Large intestine (tissue), 12 donors: ENCODE measurements at places on chromosomes 3 and 15.

- H3K27ac ChIP-seq = no peak overlapping the region
- no peak for DNase-seq
- no peaks in the 10 kb centered on the region for H3K36me3 ChIP-seq
- H3K27me3 ChIP-seq = no peaks in the 10 kb centered on the region
Observed at GRCh38 chr3:98565843-98566242, 27.6 kb downstream of the CPOX start.

- H3K4me1 ChIP-seq = no peaks in the 10 kb centered on the region
- H3K36me3 ChIP-seq = no peaks in the 10 kb centered on the region
- no peak for DNase-seq
- no peak overlapping the region for H3K27ac ChIP-seq
Observed at GRCh38 chr3:44120721-44121582, 120.7 kb upstream of the TOPAZ1 start.

- H3K4me3 ChIP-seq = no peak overlapping the region
- H3K27ac ChIP-seq = no peak overlapping the region
- DNase-seq = no peak
- no peaks in the 10 kb centered on the region for H3K36me3 ChIP-seq
- no peaks in the 10 kb centered on the region for H3K4me1 ChIP-seq
- no peaks in the 10 kb centered on the region for H3K27me3 ChIP-seq
Observed at GRCh38 chr15:67305506-67305905, 50.9 kb downstream of the IQCH start.

- peaks cover 11% of the 10 kb centered on the region for H3K4me1 ChIP-seq
- peak overlapping the region; percentile 100 for H3K27ac ChIP-seq
- no peaks in the 10 kb centered on the region for H3K27me3 ChIP-seq
- peak overlapping the region; percentile 100 for H3K4me3 ChIP-seq
Observed at GRCh38 chr3:101676216-101676764, 642 bp downstream of the ZBTB11 start.

DNA sequence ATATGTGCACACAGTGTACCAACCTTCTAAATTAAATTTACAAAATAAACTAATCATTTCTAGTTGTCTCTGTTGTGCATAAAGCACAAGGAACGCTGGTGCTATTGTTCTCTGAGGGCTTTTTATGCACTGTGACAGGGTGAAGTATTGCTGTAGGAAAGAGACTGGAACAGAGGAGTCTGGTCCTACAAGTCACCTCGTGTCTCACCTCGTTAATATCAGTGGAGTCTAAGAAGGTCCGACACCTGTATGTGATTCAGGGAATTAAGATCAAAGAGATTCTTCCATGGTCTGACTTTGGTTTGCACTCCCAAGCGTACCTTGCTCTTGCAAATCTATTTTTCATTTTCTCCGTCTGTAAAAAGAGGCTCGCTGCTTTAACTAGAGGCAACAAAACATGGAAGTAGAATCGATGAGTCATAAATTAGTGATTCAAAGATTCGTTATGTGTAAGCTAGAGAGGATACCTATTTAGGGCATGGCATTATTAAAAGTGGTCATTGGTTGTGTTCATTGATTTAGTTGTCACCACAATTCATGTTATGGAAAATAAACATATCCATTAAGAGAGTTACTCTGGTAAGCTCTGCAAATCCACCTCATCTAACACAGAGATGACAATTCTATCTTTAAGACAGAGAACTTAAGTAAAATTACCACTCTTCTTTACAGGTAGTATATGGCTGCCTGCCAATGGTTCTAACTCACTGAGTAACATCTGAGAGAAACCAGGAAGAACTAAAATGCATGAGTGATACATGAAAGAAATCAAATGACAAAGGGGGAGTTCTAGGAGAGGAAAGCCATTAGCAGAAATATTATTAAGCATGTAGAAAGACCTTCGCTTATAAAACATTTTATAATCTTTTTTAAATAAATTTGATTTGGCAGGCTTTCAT is 219.4 kb upstream of the GBE1 start:
- H3K27me3 ChIP-seq = no peaks in the 10 kb centered on the region
- no peak overlapping the region for H3K27ac ChIP-seq
- no peaks in the 10 kb centered on the region for H3K4me1 ChIP-seq
- no peak overlapping the region for H3K4me3 ChIP-seq
- no peaks in the 10 kb centered on the region for H3K36me3 ChIP-seq

DNA sequence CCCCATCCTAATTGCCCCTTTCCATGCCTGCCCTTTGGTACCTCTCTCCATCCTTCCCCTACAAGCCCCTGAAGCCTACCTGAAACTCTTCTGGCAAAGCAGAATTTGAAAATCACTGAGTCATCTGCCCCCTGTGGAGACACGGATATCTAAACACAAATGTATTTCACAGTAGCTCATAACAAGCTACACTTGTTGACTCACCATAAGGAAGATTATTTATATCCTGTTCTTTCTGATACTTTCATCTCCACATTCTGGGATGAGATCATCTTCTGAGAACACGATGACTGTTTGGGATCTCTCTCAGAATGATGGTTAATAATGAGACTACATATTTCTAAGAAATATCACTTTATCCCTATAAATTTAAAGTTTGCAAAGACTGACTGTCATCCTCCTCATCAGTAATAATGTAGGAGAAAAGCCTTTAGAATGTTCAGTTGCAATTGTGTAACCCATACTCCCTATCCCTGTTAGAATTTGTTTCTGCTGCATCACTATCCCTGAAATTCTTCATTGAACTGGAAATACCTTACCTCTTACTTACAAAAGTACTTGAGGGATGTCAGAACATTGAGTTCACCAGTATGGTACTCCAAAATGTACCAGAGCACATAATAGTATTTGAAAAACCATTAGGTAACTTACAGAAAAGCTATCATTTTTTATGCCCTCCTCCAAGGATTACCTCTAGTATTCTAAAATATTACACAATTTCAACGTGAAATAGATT is 116.1 kb upstream of the IL12A start:
- no peaks in the 10 kb centered on the region for H3K27me3 ChIP-seq
- no peak overlapping the region for H3K4me3 ChIP-seq
- H3K27ac ChIP-seq = no peak overlapping the region
- H3K36me3 ChIP-seq = no peaks in the 10 kb centered on the region
- no peak for DNase-seq
- no peaks in the 10 kb centered on the region for H3K4me1 ChIP-seq

DNA sequence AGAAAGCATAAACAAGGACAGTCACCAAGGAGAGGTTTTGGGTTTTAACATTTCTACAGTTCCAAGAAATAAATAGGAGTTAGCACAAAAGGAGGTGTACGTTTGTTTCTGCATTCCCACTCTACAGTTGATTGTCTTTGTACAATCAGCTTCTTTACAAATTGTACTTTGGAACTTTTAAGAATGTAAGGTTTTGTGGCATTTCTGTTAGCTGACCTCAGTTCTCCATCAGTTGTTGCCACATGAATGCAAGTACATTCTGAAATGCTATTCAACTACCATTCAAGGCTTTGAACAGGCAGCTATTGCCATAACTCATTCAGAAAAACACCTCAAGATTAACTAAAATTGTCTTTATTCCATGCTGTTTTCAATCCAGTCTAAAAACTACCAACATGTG is 253.2 kb upstream of the UBE2E1 start:
- no peaks in the 10 kb centered on the region for H3K4me1 ChIP-seq
- no peak overlapping the region for H3K27ac ChIP-seq
- H3K4me3 ChIP-seq = no peak overlapping the region
- H3K27me3 ChIP-seq = no peaks in the 10 kb centered on the region
- no peaks in the 10 kb centered on the region for H3K36me3 ChIP-seq

DNA sequence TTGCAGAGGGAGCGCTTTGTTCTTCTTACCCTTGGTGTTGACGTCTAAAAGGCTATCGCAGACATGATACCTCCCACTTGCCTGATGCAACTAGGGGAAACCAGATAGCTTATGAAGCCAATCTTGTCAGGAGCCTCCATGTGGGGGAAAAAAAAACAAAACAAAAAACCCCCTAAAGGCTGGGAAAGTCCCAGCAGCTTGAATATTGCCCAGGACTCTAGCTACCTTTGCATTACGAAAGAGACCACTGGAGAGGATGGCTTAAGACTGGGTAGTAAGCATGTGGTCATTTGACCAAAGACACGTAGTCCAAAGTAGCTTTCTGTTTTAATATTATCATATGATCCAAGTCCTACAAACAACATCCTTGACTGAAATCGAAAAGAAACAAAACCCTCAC is 120.7 kb upstream of the WNT5A start:
- H3K4me3 ChIP-seq = no peak overlapping the region
- H3K27ac ChIP-seq = no peak overlapping the region
- H3K4me1 ChIP-seq = no peaks in the 10 kb centered on the region
- H3K27me3 ChIP-seq = peaks cover 2% of the 10 kb centered on the region

- H3K4me1 ChIP-seq = no peaks in the 10 kb centered on the region
- H3K4me3 ChIP-seq = no peak overlapping the region
- DNase-seq = no peak
- H3K27ac ChIP-seq = no peak overlapping the region
- H3K27me3 ChIP-seq = peaks cover 5% of the 10 kb centered on the region
Observed at GRCh38 chr3:37443363-37444035, 269.1 kb upstream of the LRRFIP2 start.

GRCh38 chr3:76264496-76264895 is 479.1 kb upstream of the ZNF717 start:
- H3K36me3 ChIP-seq = no peaks in the 10 kb centered on the region
- no peak overlapping the region for H3K27ac ChIP-seq
- H3K4me3 ChIP-seq = no peak overlapping the region
- no peaks in the 10 kb centered on the region for H3K4me1 ChIP-seq
- H3K27me3 ChIP-seq = no peaks in the 10 kb centered on the region
- DNase-seq = no peak

DNA sequence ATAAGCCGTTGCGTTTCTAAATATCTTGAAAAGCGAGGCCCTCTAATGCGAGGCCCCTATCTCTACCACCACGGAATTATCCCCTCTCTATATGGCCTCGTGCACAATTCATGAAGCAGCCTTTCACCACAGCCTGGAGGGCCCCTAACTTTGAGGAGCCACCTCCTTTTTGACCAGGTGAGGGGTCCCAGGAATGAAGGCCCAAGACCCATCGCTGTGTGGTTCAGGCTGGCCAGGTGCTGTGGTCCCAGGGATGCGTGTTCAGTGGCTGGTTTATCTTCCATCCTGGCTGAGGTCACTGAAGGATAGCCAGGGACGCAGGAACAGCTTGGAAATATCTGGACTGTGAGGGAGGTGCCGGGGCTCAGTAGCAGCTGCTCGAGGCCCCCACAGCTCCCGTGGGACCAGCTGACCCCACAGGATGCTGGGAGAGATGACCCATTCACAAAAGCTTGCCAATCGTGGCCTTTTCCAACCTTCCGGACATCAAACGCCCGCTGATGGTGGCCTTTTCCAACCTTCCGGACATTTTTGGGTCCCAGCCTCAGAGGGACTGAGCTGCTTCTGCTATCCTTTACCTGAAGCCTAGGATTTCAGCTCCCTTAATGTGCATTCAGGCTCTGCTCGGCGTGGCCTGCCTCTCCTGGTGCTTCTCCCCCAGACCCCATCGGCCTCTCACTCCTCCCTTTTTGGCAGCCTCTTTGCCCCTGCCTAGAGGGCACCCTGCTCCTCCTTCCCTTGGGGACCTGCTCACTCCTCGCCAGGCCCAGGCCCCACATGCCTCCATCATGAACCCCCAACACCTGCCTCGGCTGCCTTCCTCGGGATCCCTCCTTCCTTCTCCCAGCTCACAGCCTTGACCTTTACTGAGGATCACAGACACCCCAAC is 140.9 kb downstream of the CHSY1 start:
- H3K4me1 ChIP-seq = peaks cover 4% of the 10 kb centered on the region
- no peak for DNase-seq
- no peak overlapping the region for H3K4me3 ChIP-seq
- H3K36me3 ChIP-seq = no peaks in the 10 kb centered on the region

DNA sequence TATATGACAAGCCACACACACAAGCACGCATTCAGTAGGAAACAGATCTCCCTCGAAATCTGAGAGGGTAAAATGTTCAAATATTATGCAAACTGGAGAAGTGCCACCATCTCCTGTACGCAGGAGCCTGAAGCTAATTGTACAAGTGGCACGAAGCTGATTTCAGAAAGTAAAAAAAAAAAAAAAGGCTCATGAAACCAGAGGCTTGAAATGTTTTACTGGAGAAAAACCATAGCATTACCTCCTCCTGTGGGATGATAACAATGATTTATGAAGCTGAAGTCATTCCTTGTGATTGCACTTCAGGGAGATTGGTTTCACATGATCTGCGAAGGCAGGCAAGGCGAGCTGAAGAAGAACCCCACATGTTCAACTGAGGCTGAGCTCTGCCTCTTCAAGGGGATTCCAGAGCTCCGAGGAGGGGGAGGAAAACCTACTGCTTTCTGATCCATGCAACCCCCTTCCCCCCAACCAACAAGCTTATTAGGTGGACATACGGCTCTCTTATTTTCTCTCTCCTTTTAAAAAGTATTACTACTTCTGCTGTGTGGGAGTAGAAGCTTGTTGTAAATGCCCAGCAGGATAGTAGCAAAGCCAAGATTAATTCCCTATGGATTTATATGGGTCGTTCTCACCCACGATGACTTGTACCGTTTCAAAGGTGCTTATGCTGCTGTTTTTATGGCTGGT is 101.1 kb downstream of the GREM1 start:
- no peak overlapping the region for H3K4me3 ChIP-seq
- no peaks in the 10 kb centered on the region for H3K36me3 ChIP-seq
- no peaks in the 10 kb centered on the region for H3K4me1 ChIP-seq
- no peaks in the 10 kb centered on the region for H3K27me3 ChIP-seq
- no peak overlapping the region for H3K27ac ChIP-seq
- DNase-seq = peak; percentile 73

- H3K4me3 ChIP-seq = peak overlapping the region; percentile 17
- H3K36me3 ChIP-seq = no peaks in the 10 kb centered on the region
- peaks cover 25% of the 10 kb centered on the region for H3K27me3 ChIP-seq
- H3K27ac ChIP-seq = no peak overlapping the region
Observed at GRCh38 chr3:46576386-46576785, 10.3 kb upstream of the LRRC2 start.

- H3K4me1 ChIP-seq = no peaks in the 10 kb centered on the region
- no peak overlapping the region for H3K4me3 ChIP-seq
- no peak overlapping the region for H3K27ac ChIP-seq
- no peak for DNase-seq
- peaks cover 17% of the 10 kb centered on the region for H3K27me3 ChIP-seq
Observed at GRCh38 chr15:79105141-79105540, 14.6 kb upstream of the RASGRF1 start.

DNA sequence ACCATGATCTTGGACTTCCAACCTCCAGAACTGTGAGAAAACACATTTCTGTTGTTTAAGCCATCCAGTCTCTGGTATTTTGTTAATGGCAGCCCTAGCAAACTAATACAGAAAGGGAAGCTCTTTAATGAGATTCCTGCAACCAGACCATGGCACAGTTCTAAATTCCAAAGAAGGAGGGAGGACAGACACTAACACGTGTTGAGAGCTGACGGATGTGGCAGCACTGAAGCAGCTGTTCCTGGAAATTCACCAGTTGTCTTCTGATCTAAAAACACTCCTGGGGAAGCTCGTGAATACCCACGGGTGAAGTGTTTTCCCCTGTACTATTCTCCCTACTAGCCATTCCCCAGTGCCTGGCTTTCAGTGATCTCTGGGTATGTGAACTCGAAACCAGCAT is 56.7 kb downstream of the RPL22L1 start:
- H3K27ac ChIP-seq = no peak overlapping the region
- H3K27me3 ChIP-seq = no peaks in the 10 kb centered on the region
- no peak for DNase-seq
- peaks cover 19% of the 10 kb centered on the region for H3K4me1 ChIP-seq
